ENCODE measurements at places on chromosomes 13 and 19. TPM values are rescaled to one million over a fixed set of nuclear protein-coding genes. Genes with fewer than 3 reads are reported as not detected.

MCEMP1 gene
- polyA plus RNA-seq = 0.12 TPM

SERTM1 gene
- 0.39 TPM for polyA plus RNA-seq

KASH5 gene
- 0.21 TPM for polyA plus RNA-seq

FLT3LG gene
- 3.4 TPM for polyA plus RNA-seq

LHFPL6 gene
- polyA plus RNA-seq = 49.6 TPM

ZNF606 gene
- polyA plus RNA-seq = 33.9 TPM

FGF9 gene
- polyA plus RNA-seq = 22.5 TPM

WDR88 gene
- 0.83 TPM for polyA plus RNA-seq

SERP2 gene
- polyA plus RNA-seq = 9.9 TPM

VPS36 gene
- polyA plus RNA-seq = 43.7 TPM

- no peak for DNase-seq
These were observed 5.7 kb upstream of the MRPS31 start for GRCh38 chr13:40776681-40777165.

DNA sequence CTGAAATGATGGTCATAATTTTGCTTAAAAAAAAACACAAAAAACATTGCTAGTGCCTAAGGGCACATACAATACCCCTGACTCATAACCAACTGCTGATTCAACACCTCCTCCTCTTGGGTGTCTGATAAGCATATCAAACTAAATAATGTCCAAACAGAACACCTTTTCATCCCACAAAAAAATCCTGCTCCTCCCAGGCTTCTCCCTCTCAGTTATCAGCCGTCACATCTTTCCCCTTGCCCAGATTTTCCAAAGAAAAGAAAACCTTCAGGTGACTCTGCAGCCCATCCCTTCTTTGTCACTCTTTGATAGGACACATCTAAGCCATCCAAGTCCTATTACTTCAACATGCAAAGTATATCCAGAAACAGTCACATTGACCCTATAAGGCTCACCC, 46.9 kb downstream of the ABCC4 start:
- no peak for DNase-seq

DNA sequence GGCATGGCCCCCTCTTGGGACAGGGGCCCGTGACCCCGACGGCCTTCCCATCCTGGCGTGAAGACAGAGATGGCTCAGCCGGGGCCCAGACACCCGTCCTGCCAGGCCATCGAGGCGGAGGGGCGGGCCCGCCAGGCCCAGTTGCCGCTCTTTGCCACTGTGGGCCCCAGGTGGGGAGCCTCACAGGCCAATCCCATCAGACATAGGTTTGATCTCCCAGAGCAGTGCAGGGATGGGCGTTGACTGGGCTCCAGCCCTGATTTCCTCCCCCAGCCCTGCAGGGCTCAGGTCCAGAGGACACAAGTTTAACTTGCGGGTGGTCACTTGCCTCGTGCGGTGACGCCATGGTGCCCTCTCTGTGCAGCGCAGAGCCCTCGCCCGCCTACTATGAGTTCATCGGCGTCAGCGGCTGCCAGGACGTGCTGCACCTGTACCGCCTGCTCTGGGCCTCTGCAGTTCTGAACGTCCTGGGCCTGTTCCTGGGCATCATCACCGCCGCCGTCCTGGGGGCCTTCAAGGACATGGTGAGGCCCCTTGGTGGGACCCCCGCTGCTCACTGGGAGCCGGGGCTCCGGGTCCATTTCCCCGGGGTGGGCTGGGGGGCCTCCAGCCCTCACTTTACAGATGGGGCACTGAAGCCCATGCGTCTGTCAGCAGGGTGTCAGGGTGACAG, 42.4 kb downstream of the TMEM255B start:
- no peak for DNase-seq

DNA sequence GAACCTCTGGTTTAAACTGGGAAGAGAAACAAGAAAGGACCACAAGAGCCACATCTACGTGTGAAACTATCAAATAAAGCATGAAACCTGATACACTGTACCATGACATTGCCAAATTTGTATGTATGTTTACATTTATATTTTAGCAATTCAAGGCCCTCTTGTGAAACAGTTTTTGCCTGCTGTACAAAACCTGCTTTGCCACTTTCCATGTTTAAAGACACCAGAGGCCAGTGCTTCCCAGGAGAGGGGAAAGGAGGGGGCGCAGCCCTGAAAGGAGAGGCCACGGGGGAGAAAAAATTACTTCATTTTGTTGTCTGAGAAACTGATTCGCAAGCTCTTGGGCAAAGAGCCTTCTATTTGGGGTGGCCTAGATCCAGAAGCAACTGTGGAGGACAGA, 124.8 kb downstream of the DCLK1 start:
- DNase-seq = no peak

GRCh38 chr19:17135001-17135853, 59.6 kb downstream of the MYO9B start:
- DNase-seq = peak; percentile 83

DNA sequence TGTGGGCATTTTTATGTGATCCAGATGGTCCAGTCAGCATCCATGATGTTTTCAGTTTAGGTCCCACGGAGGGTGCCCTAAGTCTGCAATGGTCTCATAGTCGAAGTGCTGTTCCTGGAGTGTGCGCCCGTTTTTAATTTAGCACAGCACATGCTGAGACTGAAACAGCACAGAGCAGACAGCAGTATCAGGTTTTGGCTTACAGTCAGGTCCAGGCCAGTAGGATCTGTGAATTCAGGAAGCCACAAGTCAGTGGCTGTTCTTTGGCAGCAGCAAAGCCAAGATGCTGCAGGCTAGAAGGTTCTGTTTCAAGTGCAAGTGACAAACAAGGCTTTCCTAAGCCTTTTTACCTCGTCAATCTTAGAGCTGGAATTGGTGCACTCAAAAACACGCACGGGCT, 18.3 kb downstream of the FBXO27 start:
- DNase-seq = no peak

DNA sequence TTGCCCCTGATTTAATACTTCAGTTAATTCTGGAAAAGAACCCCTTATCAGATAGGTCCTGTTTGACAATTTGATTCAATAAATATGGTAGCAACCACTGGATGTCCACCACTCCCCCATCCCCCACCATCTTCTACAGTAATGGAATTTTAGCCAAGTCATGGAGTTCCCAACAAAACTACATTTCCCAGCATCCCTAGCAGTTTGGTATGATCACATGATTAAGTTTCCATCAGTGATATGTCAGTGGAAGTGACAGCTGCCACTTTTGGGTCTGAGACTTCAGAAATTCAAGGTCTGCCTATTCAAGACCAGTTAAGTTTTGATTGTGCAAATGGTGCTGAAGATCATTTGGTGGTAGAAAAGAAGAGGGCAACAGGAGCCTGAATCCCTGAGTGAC, 85.5 kb downstream of the CACNA1A start:
- no peak for DNase-seq

- no peak for DNase-seq
These were observed 16.0 kb upstream of the EIF3G start for GRCh38 chr19:10135551-10136334.

- DNase-seq = peak; percentile 15
These were observed 760.6 kb downstream of the EFNB2 start for GRCh38 chr13:105774739-105775460.

DNA sequence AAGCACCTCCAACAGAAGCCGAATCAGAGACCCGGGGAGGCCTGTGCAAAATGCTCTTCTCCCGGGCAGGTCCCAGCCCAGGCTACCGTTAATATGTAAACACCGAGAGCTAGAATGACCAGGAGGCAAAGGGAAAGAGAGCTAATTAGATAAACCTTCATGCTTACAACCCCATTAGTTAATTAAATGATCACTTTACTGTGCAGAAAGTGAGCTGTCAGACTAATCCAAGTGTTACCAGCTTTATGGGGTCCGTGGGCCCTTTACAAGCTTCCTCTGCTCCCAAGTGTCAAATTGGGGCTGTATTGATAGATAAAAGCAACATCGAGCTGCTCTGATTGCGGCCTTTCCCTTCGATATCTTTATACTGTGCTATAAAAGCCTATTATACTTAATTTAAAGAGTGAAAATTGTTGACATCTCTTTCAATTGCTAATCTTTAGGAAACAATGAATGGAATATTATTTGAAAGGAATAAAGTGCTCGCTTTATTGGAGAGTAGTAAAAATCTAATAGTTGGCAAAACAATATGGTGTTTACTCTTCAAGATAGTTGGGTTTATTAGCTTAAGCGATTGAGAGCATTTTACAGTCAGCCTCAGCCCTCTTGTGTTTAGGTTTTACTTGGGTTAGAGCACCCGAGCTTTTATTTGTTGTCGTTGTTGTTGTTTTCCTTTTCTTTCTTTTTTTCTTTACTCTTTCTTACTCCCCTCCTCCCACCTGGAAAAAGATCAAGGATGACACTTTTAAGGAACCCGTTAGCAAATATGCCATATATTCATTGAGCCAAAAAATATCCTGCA, 189.3 kb upstream of the GPR12 start:
- DNase-seq = no peak

DNA sequence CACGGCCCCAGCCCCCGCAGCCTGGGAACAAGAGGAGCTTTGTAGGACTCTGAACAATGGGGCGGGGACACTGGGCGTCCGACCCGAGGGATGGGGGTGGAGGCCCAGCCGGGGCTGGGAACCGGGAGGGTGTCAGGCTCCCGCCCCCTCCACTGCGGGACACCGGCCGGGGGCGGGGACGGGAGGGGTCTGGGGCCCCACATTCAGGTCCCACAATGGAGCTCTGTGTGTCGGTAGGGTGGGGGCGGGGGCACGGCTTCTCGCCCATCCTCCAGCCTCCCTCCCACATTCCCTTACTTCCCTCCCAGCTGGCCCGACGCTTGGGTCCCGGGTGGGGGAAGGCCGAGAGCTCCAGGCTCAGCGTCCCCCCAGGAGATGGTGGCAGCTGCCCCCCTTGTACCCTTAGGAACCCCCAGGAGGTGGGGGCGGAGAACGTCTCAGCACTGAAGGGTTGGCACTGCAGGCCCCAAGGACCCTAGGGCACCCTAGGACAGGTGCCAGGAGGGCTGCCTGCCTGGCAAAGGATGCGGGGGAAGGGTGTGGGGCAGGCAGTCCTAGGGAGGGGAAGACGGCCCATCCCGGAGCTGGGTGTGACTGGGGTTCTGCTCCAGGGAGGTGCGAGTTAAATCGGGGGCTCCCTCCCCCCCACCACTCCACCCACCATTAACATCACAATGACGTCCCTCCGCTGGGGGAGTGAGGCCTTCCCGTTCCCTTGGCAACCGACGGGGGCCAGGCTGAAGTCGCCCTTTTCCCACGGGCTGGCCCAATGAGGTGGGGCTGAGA, 5.3 kb downstream of the TTYH1 start:
- DNase-seq = no peak

- DNase-seq = peak; percentile 16
These were observed 493 bp upstream of the LHFPL6 start for GRCh38 chr13:39603424-39603947.
